ENCODE measurements at places on chromosomes 13 and 19. TPM values are rescaled to one million over a fixed set of nuclear protein-coding genes. Genes with fewer than 3 reads are reported as not detected.

LPAR6 gene
- 14.3 TPM for total RNA-seq

SIGLEC8 gene
- not detected for total RNA-seq

ADAT3 gene
- total RNA-seq: 6.0 TPM

CEACAM8 gene
- total RNA-seq: not detected

PNMA8C gene
- 0.17 TPM for total RNA-seq

RDH8 gene
- total RNA-seq: not detected

SIGLEC10 gene
- not detected for total RNA-seq

CD37 gene
- total RNA-seq: not detected

NR1H2 gene
- 99.2 TPM for total RNA-seq

KIR2DL1 gene
- total RNA-seq: not detected

SYDE1 gene
- 68.1 TPM for total RNA-seq

Measured in LHCN-M2 (cell line).